CD4-positive, alpha-beta T cell treated with Interleukin-2 at 100 ng/mL for 4 hours (primary cell): ENCODE measurements at places on chromosomes 11 and 22.

- DNase-seq, result no peak
Measured at GRCh38 chr22:44597616-44598015, 99.6 kb upstream of the RTL6 start.

DNA sequence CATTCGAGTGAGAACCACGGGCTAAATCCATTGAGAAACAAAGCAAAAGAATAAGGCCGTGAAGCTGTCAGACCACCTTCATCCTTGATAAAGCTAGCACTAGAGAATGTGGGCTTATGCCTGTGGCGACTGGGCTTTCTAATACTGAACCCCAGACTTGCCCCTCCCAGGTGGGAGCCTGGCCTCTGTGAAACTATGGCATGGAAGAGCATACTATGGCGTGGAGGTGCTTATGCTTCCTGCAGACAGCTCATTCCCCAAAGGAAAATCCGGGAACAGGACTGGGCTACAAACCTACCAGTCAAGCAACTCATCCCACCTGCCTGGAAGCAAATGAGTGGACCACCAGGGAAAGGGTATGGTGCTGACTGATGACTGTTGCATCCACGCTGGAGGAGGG, 92.4 kb downstream of the ZC3H12C start:
- no peak for DNase-seq

GRCh38 chr11:33855500-33855899, 36.4 kb downstream of the LMO2 start:
- no peak for DNase-seq

DNA sequence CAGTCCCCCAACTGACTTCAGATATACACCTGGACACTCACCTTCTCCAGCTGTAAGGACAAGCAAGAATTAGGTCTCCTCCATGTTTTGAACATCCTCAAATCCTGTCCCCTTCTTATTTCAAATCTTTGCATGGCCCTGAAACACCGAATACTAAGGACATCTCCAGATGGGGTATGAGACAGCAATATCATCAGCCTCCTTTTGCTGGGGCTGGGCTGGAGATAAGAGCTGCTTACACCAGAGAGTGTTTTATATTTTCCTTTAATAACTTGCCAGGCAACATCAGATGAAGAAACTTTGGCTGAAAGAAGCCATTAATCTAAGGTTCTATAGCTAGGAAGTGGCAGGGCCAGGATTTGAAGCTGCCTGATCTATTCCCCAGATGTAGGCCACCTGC, 21.6 kb downstream of the TUG1 start:
- no peak for DNase-seq

- DNase-seq, result no peak
Measured at GRCh38 chr22:45817745-45818423, 146.2 kb downstream of the ATXN10 start.

DNA sequence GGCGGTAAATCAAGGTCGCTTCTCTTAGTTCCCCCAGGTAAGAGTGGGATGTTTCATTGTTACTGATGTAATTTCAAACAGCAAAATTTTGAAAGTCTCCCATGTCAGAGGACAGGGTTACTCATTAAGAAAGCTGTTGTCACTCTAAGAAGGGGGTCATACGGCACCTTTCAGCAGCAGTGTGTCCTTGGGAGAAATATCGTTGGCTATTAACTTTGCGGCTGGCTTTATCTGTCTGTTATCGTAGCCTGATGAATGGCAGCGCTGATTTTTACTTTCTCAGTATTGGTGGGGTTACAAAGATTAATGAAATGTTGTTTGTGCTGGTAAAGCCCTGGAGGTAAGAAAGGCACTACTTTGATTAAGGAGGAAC, 27.5 kb upstream of the FBXO3 start:
- no peak for DNase-seq

- peak; percentile 31 for DNase-seq
Measured at GRCh38 chr11:68962527-68963250, 18.1 kb downstream of the MRGPRD start.

- DNase-seq, result no peak
Measured at GRCh38 chr11:70608568-70609470, 210.5 kb downstream of the CTTN start.

GRCh38 chr22:43296276-43296902, 46.8 kb downstream of the SCUBE1 start:
- DNase-seq, result no peak

- DNase-seq, result no peak
Measured at GRCh38 chr11:12458042-12458441, 80.7 kb downstream of the PARVA start.

- DNase-seq, result no peak
Measured at GRCh38 chr11:10641912-10642697, 51.5 kb downstream of the IRAG1 start.

- DNase-seq, result no peak
Measured at GRCh38 chr22:32024796-32025195, 18.3 kb upstream of the SLC5A1 start.

- DNase-seq, result no peak
Measured at GRCh38 chr11:130187096-130187495, 27.5 kb downstream of the ST14 start.

DNA sequence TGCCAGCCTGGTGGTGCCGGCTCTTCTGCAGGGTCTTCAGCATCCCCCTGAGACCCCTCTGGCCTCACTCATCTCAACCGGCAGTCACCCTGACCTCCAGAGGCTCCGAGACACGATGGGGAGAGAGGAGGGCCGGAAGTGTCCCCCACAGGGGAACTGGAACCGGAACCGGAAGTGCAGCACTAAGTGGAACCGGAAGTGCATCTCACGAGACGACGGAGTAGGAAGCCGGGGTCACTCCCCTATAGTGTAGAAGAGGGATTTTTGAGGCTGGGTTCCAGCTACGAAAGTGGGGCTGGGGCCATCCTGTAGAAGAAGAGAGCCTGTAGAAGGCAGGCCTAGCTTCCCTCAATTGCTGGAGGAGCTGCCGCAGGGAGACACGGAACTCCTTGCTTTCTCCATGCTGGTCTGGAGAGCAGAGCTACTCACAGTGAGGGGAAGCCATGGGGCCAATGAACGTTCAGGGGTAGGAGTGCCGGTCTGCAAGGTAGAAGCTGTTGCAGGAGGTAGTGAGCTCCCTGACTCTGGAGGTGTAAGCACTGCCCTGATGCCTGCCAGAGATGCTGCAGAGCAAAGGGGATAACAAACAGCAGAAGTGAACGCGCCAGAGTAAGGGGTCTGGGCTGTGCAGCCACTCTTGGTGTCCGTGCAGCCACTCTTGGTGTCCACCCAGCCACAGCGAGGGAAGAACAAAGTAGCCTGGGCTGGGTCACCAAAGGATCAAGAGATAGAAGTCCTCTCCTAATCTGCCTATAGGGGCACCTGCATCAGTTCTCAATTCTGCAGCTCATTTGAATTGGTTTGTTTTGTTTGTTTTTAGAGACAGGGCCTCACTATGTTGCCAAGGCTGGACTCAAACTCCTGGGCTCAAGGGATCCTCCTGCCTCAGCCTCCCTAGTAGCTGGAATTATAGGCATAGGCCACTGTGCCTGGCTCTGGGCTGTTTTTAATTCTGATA, 21.9 kb downstream of the SCUBE1 start:
- DNase-seq, result no peak

GRCh38 chr22:48849963-48850657, 977.6 kb downstream of the BRD1 start:
- no peak for DNase-seq

- peak; percentile 53 for DNase-seq
Measured at GRCh38 chr11:86818462-86819192, 18.3 kb downstream of the PRSS23 start.

GRCh38 chr11:12051287-12051662, 42.8 kb upstream of the DKK3 start:
- DNase-seq, result no peak

DNA sequence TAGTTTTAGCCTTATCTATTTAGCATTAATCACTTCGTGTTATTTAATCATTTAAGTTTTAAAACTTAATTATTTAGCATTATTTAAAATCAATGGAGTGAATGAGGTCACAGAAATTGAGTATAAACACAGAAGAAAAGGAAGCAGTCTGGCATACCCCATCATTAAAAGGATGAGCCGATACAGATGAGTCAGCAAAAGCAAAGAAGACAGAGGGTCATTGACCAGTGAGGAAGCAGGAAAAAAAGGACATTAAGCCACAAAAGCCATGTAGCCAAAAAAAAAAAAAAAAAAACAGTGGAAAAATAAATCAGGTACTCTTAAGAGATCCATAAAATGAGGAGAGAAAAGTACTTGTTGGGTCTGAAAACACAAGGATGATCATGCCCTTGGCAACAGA, 71.5 kb downstream of the TYR start:
- no peak for DNase-seq

DNA sequence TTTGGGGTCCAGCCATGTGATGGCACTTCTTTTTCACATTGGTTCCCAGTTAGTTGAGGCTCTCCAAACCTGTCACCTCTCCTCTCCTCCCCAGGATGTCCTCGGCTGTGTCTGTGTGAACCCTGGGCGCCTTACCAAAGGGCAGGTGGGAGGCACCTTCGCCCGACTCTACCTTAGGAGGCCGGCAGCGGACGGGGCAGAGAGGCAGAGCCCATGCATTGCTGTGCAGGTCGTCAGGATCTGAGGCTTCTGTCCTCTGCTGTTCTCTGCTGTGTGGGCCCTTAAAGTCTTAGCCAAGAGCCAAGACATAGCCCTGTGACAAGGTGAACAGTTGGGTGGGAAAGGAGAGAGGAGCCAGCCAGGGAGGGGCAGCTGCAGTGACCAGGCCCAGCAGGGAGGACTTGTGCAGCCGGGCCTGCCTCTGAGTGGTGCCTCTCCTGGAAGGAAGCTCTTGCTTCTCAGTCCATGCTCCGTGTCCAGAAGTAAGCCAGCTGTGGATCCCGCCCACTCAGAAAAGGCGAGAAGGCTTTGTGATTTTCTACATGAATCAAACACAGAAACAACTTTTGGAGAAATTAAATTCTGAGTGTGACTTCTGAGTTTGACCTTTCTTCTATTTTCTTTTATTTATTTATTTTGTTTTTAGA, 17.5 kb upstream of the CDC42EP2 start:
- no peak for DNase-seq
